ENCODE measurements at places on chromosomes 5 and 9.

DNA sequence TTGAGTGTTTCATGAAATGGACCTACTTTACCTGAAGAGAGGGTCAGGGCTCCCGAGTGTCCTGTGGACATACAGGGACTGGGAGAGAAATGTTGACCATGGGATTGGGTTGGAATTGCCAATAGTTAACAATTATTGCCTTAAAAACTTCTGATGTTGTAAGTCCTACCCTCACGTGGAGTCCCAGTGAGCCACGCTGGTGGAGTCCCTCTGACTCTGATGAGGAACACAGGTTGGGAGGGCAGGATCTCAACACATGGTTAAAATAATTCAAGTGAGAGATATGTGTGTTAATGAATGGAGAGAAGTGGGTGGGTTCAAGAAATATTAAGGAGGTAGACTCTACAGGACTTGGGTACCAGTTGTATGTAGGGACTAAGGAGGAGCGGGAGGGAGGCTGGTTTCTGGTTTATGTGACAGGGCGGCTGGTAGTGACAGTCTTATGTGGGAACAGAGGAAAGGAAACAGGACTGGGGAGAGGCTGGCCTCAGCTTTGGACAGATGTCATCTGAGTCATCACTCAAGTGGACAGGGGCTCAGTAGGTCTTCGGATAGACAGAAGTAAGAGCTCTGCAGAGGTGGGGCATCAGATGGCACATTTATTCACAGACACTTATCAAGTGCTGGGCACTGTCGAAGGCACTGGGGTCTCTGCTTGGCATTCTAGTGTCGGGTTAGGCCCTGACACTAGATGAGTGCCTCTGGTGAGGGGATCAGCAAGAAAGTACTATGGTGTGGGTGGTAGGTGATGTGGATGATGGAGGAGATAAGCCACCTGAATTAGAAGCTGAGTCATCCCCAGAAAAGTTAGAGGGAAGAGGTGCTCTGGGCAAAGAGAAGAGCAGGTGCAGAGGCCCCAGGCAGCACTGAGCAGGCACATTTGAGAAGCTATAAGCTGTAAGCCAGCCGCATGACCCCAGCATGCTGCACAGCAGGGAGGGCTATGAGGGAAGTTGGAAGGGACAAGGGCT, 27.2 kb downstream of the MAML1 start:
- DNase-seq: peak; percentile 27

- no peak for DNase-seq
These were observed 164.5 kb downstream of the BAAT start for GRCh38 chr9:101220341-101220740.

DNA sequence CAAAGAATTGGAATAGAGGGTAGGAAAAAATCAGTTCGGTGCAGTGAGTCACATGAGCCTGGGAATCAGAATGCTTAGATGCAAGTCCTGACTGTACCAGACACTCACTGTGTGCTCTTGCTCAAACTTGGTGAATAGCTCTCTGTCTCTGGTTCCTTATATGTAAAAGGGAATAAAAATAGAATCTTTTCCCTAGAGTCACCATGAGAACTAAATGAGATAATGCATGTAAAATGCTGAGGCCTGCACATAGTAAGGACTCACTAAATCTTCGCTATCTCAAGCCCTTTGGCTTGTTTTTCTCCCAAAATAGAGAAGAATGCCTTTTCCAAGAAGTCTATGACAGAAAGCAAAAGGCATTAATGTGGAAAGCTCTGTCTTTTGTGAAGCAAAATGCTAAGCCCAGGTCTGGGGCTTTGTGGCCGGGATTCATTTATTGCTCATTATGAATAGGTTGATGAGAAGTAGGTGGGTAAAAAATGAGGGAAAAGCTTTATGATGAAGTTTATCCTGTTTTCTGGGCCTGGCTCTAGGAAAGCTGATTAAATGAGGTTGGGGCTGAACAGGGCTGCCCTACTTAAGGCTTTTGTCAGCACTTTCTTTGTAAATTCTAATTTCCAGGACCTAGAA, 483.3 kb downstream of the DMAC1 start:
- no peak for DNase-seq

GRCh38 chr9:114774524-114774923, 31.3 kb downstream of the TNFSF15 start:
- no peak for DNase-seq

DNA sequence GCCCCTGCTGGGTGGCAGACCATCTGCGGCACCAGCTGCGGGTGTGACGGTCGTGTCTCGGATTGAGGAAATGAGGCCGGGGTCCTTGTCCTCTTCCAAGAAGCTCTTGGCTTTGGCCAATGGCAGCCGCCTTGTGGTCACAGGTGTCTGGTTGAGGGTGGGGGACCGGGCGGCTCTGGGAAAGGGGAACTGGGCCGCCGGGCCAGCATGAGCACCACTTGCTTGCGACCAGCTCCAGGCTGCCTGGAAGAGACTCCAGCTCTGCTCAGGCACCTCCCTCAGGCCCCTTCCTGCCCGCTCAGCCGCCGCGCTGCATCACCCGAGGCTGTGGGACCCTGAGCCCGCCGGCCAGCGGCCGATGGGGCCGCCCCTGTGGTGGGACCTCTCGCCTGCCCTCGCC, 59.7 kb downstream of the RXRA start:
- no peak for DNase-seq

GRCh38 chr5:178337334-178337741, 104.7 kb upstream of the PHYKPL start:
- DNase-seq: no peak

- DNase-seq: no peak
These were observed 15.4 kb downstream of the HAUS6 start for GRCh38 chr9:19087106-19088000.
